Fibroblast of lung (primary cell): ENCODE measurements at places on chromosomes 16 and 17.
A peak's percentile ranks its signal among the peaks of the same experiment; 100 is the strongest.

DNA sequence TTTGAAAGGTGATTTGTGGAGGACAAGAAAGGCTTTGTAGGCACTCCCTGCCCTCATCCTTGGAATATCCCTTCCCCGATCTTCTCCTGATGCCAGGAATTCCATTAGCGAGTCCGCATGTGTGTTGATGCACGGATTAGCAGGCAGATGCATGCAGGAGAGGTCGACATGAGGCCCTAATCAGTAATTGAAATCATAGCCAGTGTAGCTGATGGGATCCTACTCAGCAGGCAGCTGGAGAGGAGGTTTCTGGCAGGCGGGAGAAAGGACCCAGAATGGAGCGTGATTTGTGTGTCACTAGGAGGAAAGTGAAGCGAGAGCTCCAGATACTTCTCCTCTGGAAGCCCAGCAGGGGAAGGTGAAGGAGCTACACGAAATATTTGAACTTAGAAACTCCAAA lies 196.3 kb upstream of the CDH11 start:
- peaks cover 4% of the 10 kb centered on the region for H3K4me1 ChIP-seq
- H3K27me3 ChIP-seq: no peaks in the 10 kb centered on the region
- H3K36me3 ChIP-seq: no peaks in the 10 kb centered on the region
- no peak overlapping the region for H3K27ac ChIP-seq
- DNase-seq: no peak

DNA sequence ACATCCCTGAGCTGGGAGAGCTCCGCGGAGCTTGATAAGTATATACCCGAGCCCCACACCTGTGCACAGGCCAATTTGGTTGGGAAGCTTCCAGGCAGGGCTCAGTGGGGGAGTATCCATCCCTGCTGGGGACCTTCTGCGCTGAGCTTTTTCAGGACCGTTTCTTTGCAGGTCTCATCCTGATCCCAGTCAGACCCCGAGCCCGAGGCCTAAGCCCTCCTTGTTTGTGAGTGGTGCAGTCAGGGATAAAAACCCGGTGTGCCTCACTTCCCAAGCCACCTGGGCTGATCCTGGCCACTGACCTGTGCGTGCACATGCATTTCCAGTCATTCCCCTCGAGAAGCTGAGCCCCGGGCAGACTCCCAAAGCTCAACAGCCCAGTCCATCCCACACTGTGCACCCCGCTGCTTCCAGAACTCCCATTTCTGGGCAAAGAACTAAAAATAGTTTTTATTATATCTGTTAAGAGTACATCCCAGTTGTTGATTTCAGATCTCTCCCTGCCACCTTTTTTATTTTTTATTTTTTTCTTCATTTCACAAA lies 27.3 kb upstream of the NAT9 start:
- no peak overlapping the region for H3K27ac ChIP-seq
- no peak for DNase-seq
- peaks cover 7% of the 10 kb centered on the region for H3K36me3 ChIP-seq
- no peak overlapping the region for H3K4me3 ChIP-seq
- no peaks in the 10 kb centered on the region for H3K4me1 ChIP-seq

DNA sequence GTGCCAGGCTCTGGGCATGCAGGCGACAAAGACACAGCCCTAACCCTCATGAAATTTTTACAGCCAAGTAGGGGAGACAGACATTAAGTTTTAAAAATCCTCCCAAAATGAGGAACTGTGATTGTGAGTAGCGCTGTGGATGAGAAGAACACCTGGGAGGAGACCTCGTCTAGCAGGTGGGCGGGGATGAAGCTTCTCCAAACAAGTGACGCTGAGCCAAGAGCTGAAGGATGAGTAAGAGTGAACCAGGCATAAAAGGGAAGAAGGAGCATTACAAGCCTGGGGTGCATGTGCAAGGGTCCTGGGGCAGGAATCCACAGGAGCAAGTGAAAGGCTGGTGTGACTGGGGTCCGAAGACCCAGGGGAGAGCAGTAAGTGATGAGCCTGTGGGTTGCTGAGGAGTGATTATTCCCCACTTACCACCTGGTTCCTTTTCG lies 149.4 kb upstream of the HS3ST2 start:
- no peak for DNase-seq
- H3K36me3 ChIP-seq: no peaks in the 10 kb centered on the region
- H3K27me3 ChIP-seq: peaks cover 11% of the 10 kb centered on the region
- no peak overlapping the region for H3K4me3 ChIP-seq
- no peaks in the 10 kb centered on the region for H3K4me1 ChIP-seq

- H3K36me3 ChIP-seq: no peaks in the 10 kb centered on the region
- no peak overlapping the region for H3K27ac ChIP-seq
- H3K4me3 ChIP-seq: peak overlapping the region; percentile 68
- no peaks in the 10 kb centered on the region for H3K27me3 ChIP-seq
- H3K4me1 ChIP-seq: peaks cover 5% of the 10 kb centered on the region
- no peak for DNase-seq
Observed at GRCh38 chr17:78716292-78716691, 65.8 kb downstream of the CYTH1 start.

DNA sequence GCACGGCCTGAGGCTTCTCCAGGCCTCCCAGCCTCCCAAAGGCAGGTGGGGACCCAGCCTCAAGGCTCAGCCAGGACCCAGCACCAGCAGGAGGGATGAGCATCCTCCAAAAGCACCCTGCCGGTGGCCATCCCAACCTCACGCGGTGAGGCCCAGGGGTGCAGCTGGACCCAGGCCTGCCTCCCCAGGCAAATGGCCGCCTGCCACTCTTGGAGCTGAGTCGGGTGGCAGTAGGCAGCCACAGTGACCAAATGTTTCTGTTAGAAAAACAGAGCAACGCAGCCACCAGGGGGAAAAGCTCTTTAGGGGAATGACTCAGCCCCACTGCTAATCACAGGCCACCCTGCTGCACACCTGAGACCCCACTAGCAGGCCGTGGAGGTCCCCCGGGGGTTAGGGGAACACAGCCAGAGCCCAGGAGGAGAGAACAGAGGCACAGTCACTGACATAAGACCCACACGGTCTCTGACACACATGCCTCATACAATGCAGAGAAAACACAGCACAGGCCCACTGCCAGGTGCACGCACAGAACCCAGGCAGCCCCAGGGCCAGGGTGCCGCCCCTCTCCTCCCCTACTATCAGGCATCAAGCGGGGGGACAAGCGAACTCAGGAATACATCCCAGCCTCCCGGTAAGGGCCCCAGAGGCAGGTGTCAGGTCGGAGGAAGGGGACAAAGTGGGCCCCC lies 12.4 kb downstream of the BCAR1 start:
- peaks cover 66% of the 10 kb centered on the region for H3K36me3 ChIP-seq
- no peaks in the 10 kb centered on the region for H3K27me3 ChIP-seq
- H3K27ac ChIP-seq: peak overlapping the region; percentile 94
- H3K4me1 ChIP-seq: peaks cover 65% of the 10 kb centered on the region

DNA sequence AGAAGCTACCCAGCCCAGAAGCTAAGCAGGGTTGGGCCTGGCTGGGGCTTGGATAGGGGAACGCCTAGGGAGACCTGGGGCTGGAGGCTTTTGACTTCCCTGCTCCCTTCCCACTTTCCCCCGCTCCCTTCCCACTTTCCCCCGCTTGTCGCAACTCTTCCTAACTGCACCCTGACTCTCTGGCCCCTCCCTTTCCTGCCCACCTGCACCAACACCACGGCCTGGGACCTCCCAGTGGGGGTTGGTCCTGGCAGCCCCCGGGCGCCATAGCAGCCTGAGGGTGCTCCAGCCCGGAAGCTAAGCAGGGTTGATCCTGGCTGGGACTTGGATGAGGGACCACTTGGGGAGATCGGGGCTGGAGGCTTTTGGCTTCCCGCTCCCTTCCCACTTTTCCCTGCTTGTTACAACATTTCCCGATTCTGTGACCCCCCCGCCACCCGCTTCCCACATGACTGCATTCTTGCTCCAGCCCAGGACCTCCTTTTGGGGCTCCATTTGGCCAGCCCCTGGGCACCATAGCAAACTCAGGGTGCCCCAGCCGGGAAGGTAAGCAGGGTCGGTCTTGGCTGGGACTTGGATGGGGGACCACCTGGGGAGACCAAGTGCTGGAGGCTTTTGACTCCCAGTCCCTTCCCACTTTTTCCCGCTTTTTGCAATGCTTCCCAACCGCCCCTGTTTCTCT lies 2287.0 kb downstream of the TP53TG3F start:
- H3K36me3 ChIP-seq: no peaks in the 10 kb centered on the region
- no peaks in the 10 kb centered on the region for H3K4me1 ChIP-seq
- no peak for DNase-seq
- no peaks in the 10 kb centered on the region for H3K27me3 ChIP-seq
- no peak overlapping the region for H3K4me3 ChIP-seq

DNA sequence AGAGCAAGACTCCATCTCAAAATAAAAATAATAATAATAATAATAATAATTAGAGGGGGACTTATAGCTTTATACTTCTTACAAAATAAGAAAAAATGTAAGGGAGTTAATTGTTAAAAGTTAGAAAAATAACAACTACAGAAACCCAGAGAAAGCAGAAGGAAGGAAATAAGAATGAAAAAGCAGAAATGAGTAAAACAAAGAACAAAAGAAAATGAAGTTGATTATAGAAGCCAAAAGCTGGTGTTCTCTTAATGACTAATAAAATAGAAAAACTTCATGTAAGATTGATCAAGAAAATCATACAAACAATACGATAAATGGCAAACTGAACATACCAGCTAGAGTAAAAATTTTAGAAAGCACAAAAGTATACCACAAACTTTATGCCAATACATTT lies 6.8 kb upstream of the NSMCE1 start:
- H3K27ac ChIP-seq: no peak overlapping the region
- H3K4me1 ChIP-seq: peaks cover 6% of the 10 kb centered on the region
- H3K4me3 ChIP-seq: no peak overlapping the region
- DNase-seq: no peak

DNA sequence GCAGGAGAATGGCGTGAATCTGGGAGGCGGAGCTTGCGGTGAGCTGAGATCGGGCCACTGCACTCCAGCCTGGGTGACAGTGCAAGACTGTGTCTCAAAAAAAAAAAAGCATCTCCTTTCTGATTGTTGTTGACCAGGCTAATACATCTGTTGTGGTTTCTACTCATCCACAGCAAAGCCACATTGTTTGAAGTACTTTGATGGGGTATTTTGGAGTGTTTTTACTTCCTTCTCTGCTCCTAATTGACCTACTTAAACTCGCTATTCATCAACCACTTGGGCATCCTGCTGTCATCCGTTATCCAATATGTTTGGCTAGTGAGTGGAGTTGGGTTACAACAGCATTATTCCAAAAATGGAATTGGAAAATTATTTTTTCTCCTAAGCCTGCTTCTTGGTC lies 3.5 kb upstream of the CDC27 start:
- no peak overlapping the region for H3K4me3 ChIP-seq
- H3K4me1 ChIP-seq: no peaks in the 10 kb centered on the region
- no peaks in the 10 kb centered on the region for H3K36me3 ChIP-seq
- no peak overlapping the region for H3K27ac ChIP-seq

DNA sequence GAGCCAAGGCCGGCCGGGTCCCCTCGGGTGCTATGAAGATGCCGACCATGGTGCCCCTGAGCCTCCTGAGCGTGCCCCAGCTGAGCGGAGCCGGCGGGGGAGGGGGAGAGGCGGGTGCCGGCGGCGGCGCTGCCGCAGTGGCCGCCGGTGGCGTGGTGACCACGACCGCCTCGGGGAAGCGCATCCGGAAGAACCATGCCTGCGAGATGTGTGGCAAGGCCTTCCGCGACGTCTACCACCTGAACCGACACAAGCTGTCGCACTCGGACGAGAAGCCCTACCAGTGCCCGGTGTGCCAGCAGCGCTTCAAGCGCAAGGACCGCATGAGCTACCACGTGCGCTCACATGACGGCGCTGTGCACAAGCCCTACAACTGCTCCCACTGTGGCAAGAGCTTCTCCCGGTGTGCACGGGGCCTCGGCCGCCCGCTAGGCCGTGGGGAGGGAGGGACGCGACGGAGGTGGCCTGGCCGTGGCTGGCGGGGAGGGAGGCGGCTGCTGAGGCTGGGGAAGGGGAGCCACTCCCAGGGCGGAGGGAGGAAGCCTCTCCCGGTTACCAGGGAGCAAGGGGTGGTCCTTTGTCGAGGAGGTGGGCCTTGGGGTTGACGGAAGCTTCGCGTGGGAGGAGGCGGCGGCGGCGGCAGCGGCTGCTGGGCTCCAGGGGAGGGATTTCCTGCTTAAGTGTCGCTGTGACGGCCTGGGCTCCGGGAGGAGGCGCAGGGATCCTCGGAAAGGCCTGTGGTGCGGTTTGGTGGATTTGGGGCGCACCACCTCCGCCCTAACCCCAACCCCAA lies 1.3 kb downstream of the MAZ start:
- peak; percentile 96 for DNase-seq
- no peaks in the 10 kb centered on the region for H3K27me3 ChIP-seq
- peak overlapping the region; percentile 81 for H3K27ac ChIP-seq
- peaks cover 12% of the 10 kb centered on the region for H3K36me3 ChIP-seq

DNA sequence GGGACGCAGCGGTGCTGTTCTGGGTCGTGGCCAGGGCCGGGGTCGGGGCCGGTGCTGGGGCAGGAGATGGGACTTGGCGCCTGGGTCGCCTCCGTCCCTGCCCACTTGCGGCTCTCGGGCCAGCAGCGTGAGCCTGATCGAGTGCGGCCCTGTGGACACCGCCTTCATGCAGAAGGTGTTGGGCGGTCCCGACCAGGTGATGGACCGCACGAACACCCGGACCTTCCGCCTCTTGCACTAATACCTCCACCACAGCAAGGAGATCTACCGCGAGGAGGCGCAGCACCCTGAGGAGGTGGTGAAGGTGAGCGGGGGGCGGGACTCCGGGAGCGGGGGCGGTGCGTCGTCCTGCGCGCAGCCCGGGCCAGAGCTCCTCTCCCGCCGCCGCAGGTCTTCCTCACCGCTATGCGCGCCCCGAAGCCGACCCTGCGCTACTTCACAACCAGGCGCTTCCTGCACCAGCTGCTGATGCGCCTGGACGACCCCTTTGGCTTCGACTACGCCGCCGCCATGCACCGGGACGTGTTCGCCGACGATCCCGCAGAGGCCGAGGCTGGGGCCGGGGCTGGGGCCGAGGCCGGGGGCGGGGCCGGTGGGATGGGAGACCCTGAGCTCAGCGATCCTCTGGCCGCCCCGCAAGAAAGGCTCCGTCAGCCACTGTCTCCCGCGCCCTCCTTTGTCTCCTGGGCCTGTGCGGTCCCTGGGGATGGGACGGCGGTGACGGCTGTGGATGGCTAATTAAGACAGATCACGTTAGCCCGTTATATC lies 4.5 kb upstream of the HSD17B1 start:
- H3K27ac ChIP-seq: no peak overlapping the region
- no peaks in the 10 kb centered on the region for H3K4me1 ChIP-seq
- no peak for DNase-seq
